ENCODE measurements at places on chromosomes 13 and 19.

GRCh38 chr13:112760435-112760834, 70.6 kb downstream of the ATP11A start:
- no peak for DNase-seq

DNA sequence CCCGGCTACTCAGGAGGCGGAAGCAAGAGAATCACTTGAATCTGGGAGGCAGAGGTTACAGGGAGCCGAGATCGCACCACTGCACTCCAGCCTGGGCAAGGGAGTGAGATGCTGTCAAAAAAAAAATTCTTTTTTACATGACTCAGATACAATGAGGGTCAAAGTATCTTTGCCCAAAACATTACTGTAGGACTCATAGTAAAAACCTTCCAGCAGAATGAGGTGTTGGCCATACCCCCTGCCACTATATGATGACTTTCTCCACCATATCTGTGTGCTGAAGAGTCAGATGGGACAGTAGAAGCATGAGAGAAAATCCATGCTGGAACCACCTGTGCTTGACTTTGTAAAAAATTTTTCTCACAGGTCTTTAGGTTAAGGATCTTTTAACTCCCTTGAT, 86.7 kb downstream of the COL4A2 start:
- no peak for DNase-seq

GRCh38 chr13:113586661-113587479, 2.3 kb downstream of the TFDP1 start:
- DNase-seq = no peak

- DNase-seq = no peak
Observed at GRCh38 chr13:45333977-45334922, 6.7 kb downstream of the TPT1 start.

GRCh38 chr19:6801485-6802086, 29.1 kb downstream of the VAV1 start:
- DNase-seq = peak; percentile 9

- DNase-seq = no peak
Observed at GRCh38 chr13:29496241-29496712, 99.2 kb downstream of the SLC7A1 start.

DNA sequence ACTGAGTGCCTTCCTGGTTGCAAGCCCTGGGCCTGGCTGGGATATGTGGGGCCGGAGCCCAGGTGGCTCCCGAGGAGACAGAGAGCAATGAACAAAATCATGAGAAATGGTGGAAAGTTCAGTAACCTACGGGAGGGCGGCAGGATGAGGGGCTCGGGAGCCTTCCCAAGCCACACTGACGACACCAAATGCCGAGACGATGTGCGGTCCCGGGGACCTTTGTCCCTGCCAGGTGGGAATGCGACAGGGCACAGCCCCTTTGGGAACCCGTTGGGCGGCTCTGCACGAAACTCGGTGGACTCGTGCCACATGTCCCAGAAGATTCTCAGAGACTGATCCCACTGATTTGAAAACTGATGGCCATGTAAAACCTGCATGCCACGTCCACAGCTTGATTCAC, 11.7 kb upstream of the ZNF14 start:
- DNase-seq = no peak

DNA sequence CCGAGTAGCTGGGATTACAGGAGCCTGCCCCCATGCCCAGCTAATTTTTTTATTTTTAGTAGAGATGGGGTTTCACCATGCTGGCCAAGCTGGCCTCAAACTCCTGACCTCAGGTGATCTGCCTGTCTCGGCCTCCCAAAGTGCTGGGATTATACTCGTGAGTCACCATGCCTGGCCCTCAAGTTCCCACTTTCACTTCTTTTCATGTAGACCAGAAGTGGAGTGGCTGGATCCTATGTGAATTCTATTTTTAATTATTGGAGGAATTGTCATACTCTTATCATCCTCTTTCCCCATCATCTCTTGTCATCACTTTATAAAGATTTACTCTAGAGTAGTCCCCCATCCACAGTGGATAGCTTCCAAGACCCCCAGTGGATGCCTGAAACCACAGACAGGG, 12.8 kb upstream of the SIGLEC10 start:
- no peak for DNase-seq

DNA sequence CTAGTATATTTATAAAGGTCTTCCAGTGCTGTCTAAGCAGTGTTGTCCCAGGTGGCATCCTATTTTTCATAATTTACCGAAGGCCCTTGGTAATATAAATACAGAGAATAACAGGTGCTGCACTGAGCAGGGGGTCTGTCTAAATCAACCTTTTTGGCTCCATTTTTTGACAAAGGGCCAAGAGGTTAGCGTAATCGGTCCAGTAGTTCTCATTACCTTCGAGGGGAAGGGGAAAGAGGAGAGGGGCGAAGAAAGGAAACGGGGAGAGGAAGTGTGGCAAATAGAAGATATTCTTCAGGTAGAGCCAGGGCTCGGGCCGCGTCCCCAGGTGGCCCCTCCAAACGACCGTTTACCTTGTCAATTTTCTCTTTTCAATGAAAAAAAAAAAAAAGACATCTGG, 749 bp upstream of the PAN3 start:
- peak; percentile 64 for DNase-seq

DNA sequence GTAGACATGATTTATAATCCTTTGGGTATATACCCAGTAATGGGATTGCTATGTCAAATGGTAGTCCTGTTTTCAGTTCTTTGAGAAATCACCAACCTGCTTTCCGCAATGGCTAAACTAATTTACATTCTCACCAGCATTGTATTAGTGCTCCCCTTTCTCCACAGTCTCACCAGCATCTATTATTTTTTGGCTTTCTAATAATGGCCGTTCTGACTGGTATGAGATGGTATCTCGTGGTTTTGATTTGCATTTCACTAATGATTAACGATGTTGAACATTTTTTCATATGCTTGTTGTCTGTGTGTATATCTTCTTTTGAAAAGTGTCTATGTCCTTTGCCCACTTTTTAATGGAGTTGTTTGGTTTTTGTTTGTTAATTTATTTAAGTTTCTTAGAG, 165.1 kb downstream of the PDS5B start:
- no peak for DNase-seq

All from hematopoietic multipotent progenitor cell treated with erythropoietin and hydrocortisone succinate and interleukin-3 and kit ligand, for 17 days (in vitro differentiated cells).